ENCODE measurements at places on chromosomes 5 and 9. TPM values are rescaled to one million over a fixed set of nuclear protein-coding genes. Genes with fewer than 3 reads are reported as not detected.

GRCh38 chr9:94076557-94076956, 7.7 kb upstream of the PTPDC1 start:
- peaks cover 2% of the 10 kb centered on the region for H3K36me3 ChIP-seq
- H3K27ac ChIP-seq: no peak overlapping the region
- H3K4me3 ChIP-seq: no peak overlapping the region
- DNase-seq: no peak

- no peak for DNase-seq
- H3K27ac ChIP-seq: peak overlapping the region; percentile 82
- no peaks in the 10 kb centered on the region for H3K36me3 ChIP-seq
- H3K4me3 ChIP-seq: peak overlapping the region; percentile 76
- H3K27me3 ChIP-seq: no peaks in the 10 kb centered on the region
Measured at GRCh38 chr5:151154931-151155774, 2.4 kb downstream of the ANXA6 start.

GRCh38 chr5:173293817-173294672, 34.2 kb downstream of the STC2 start:
- H3K4me1 ChIP-seq: no peaks in the 10 kb centered on the region
- no peaks in the 10 kb centered on the region for H3K27me3 ChIP-seq
- no peaks in the 10 kb centered on the region for H3K36me3 ChIP-seq
- DNase-seq: peak; percentile 83

DNA sequence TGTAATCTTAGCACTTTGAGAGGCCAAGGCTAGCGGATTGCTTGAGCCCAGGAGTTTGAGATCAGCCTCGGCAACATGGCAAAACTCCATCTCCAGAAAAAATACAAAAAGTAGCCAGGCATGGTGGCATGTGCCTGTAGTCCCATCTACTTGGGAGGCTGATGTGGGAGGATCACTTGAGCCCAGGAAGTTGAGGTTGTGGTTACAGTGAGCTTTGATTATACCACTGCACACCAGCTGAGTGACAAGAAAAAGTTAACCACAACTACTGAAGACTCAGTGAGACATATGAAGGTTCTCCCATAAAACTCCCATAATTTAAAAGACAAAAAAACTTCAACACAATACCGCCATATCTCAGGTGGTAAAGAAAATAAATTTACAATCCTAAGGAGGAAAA, 98.0 kb downstream of the NR6A1 start:
- no peak for DNase-seq
- no peaks in the 10 kb centered on the region for H3K27me3 ChIP-seq
- H3K4me1 ChIP-seq: no peaks in the 10 kb centered on the region

DNA sequence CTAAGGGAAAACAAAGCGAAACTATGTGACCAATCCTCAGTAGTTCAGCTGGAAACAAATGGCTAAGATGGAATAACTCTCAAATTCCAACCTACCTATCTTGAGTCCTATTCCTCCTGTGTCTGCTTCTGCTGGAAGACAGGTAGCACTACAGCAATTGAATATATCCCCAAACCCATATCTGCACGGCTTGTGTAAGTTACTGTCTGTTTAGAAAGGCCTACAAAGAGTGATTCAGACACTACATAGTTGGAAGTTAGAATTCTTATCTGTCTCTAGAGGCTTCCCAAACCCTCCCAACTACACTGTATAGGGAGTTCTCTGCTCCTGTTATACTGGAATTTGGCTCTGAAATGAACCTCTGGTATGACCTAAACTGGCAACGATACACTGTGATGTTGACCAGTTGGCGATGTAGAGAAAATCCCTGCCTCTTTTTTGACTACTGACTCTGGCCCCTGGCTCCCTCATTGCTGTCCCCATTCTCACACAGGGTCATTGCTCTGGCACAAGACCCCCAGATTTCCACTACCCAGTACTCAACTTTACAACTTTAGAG, 22.6 kb upstream of the NADK2 start:
- no peak overlapping the region for H3K27ac ChIP-seq
- H3K27me3 ChIP-seq: no peaks in the 10 kb centered on the region
- H3K36me3 ChIP-seq: no peaks in the 10 kb centered on the region
- no peaks in the 10 kb centered on the region for H3K4me1 ChIP-seq
- H3K4me3 ChIP-seq: no peak overlapping the region
- no peak for DNase-seq

DNA sequence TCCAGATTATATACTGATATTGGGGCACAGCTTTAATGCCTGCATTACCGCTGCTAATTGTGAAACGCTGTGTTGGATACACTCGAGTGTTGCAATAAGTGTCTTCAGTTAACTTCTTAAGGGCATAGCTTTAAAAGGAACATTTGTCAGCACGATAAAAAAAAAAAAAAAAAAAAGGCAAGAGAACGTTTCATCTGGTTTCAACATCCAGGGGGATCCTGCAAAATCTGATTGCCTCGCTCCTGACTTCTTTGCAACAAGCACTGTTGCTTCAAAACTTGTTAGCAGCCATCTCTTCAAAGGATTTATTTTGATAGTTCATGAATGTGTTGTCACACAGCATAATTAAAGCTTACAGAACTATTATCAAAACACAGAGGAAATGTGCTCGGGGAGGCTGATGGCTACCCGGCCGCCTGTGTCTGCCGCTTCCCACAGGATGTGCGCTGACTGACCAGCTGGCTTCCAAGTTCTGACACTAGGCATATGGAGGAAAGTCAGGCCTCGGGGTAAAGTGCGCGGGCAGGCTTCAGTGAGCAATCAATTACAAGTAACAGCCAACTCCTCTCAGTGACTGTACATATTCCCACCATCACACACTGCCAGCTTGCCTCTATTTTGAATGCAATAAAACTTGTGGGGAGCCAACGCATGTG, 77.7 kb downstream of the EBF1 start:
- peak overlapping the region; percentile 22 for H3K4me3 ChIP-seq
- H3K27me3 ChIP-seq: no peaks in the 10 kb centered on the region
- H3K4me1 ChIP-seq: peaks cover 13% of the 10 kb centered on the region
- peak overlapping the region; percentile 41 for H3K27ac ChIP-seq
- DNase-seq: no peak

GRCh38 chr5:95283761-95284571, 928 bp downstream of the MCTP1 start:
- peaks cover 10% of the 10 kb centered on the region for H3K4me1 ChIP-seq
- no peak for DNase-seq

- no peak for DNase-seq
- H3K27ac ChIP-seq: no peak overlapping the region
- no peaks in the 10 kb centered on the region for H3K4me1 ChIP-seq
- no peaks in the 10 kb centered on the region for H3K27me3 ChIP-seq
Measured at GRCh38 chr9:20023210-20023905, 234.5 kb upstream of the SLC24A2 start.

DNA sequence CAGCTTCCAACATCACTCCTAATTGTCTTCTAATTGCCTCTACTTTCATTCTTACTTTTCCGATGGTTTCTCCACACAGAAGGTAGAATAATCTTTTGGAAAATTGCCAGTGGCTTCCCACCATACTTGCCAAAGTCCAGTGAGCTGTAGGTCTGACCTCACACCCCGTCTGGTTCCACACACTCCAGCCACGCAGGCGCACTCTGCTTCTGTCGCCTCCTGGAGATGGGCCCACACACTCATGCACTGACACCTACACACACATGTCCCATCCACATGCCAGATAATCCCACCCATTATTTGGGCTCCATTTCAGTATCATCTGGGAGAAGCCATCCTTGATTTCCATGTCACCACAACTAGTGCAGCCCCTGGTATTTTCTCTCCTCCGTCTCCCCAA, 12.7 kb downstream of the SHC3 start:
- H3K4me3 ChIP-seq: no peak overlapping the region
- no peak for DNase-seq
- no peak overlapping the region for H3K27ac ChIP-seq
- H3K36me3 ChIP-seq: no peaks in the 10 kb centered on the region
- H3K4me1 ChIP-seq: no peaks in the 10 kb centered on the region

GRCh38 chr5:126066836-126067235, 356.4 kb upstream of the GRAMD2B start:
- H3K27me3 ChIP-seq: no peaks in the 10 kb centered on the region
- no peaks in the 10 kb centered on the region for H3K4me1 ChIP-seq
- H3K36me3 ChIP-seq: no peaks in the 10 kb centered on the region
- no peak overlapping the region for H3K27ac ChIP-seq
- DNase-seq: no peak

- H3K27ac ChIP-seq: no peak overlapping the region
- no peak overlapping the region for H3K4me3 ChIP-seq
- H3K36me3 ChIP-seq: no peaks in the 10 kb centered on the region
- no peak for DNase-seq
Measured at GRCh38 chr5:42521406-42521805, 98.2 kb downstream of the GHR start.

DNA sequence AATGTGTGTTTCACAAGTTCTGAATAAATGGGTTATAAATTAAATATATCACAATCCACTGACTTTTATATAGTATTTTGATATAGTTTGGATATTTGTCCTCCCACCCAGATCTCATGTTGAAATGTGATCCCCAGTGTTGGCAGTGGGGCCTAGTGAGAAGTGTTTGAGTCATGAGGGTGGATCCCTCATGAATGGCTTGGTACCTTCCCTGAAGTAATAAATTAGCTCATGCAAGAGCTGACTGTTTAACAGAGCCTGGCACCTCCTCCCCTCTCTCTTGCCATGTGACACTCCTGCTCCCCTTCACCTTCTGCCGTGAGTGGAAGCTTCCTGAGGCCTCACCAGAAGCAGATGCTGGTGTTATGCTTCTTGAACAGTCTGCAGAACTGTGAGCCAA, 127.9 kb upstream of the PALM2AKAP2 start:
- H3K27ac ChIP-seq: no peak overlapping the region
- H3K27me3 ChIP-seq: no peaks in the 10 kb centered on the region
- no peak overlapping the region for H3K4me3 ChIP-seq
- no peaks in the 10 kb centered on the region for H3K36me3 ChIP-seq
- H3K4me1 ChIP-seq: no peaks in the 10 kb centered on the region

GRCh38 chr9:68458918-68459317, 81.8 kb downstream of the TMEM252 start:
- H3K4me3 ChIP-seq: no peak overlapping the region
- no peaks in the 10 kb centered on the region for H3K36me3 ChIP-seq
- H3K27me3 ChIP-seq: no peaks in the 10 kb centered on the region
- no peak for DNase-seq

Gene TAF11L10
- not detected for total RNA-seq

Gene HTR1A
- not detected for total RNA-seq

Gene TEX48
- total RNA-seq: not detected

Gene POU4F3
- not detected for total RNA-seq

Gene STPG3
- total RNA-seq: not detected

Gene KCNMB1
- 30.8 TPM for total RNA-seq

Gene CCDC69
- 101 TPM for total RNA-seq

Gene BRD8
- 18.8 TPM for total RNA-seq

Gene ASPN
- 43.5 TPM for total RNA-seq

Gene ZDHHC11B
- total RNA-seq: 0.64 TPM

Gene NPR3
- total RNA-seq: 3.5 TPM

Gene PPP2R2B
- 10.0 TPM for total RNA-seq
